ENCODE measurements at places on chromosomes 11 and 22. TPM values are rescaled to one million over a fixed set of nuclear protein-coding genes. Genes with fewer than 3 reads are reported as not detected.

DNA sequence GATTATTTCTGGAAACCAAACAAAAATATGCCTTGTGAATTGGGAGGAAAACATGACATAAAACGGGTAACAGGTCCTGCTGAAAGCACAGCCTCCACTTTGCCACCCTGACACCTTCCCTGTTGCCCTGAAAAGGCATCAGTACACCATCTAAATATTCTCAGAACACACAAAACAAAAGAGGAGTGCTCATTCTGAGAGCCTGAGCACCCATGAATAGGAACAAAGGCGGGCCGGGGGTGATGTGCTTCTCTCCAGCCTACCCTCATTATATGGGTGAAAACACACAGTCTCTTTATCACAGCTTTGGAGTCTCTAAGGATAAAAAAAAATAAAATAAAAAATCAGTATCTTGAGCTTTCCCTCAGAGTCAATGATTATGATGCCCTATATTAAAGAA, 19.7 kb downstream of the SCUBE2 start:
- DNase-seq: no peak

DNA sequence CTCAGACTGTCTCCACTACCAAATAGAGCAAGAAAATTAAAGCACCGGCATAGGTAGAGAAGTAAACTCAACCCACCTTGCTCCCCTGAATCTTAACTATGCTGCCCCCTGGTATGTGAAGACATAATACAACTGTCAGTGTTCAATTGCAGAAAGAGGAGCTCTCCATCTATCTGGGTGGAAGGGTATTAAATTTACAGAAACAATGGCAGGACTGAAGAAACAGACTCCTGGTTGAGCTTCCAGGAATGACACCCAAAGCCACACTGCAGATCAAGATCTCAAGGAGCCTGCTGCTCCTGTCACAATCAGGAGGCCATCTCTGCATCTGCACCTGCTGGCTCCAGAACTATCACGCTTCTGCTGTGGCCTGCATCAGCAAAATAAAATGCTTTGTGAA, 132.1 kb upstream of the BMAL1 start:
- DNase-seq: no peak

DNA sequence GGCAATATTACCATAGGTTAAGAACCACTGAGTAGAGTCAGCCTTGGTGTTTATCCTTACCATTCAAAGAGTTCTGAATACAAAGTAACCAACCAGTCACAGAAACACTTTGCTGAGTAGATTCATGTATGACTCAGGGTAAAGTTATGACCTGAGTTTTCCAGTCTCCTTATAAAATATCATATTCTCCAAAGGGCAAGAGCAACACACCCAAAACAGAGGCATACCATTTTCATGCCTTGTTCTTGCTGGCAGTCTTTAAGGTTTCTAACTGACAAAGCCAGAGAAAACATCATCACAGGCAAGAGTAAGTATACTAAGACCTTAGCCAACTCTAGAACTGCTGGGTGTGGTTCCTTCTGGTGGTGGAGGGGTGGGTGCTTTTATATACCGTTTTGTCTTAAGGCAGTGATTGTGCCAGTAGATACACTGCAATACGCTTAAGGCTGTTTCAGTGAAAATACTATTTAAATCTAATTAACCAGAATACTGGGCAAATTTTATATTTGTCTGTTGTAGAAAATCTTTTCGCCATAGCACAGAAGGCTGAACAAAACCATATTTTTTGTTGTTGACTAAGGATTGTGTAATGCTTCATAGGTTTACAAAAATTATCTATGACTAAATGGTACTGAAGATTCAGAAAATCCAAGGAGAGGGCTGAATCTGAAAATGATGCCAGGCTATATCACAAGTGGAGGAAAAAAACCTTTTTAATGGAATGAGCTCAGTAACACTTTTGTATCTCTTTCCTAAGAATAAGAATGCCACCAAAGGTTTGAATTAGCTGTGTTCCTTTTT, 3.0 kb downstream of the ATL3 start:
- peak; percentile 55 for DNase-seq

GRCh38 chr22:36862251-36863242, 1.7 kb downstream of the NCF4 start:
- no peak for DNase-seq

The LRRC4C gene
- total RNA-seq: 0.12 TPM

All from epithelial cell of proximal tubule (primary cell).